NCI-H1694 treated with DMSO at 0.1 percent for 48 hours (cell line): ENCODE measurements at places on chromosomes 2 and 18.
A peak's percentile ranks its signal among the peaks of the same experiment; 100 is the strongest.

DNA sequence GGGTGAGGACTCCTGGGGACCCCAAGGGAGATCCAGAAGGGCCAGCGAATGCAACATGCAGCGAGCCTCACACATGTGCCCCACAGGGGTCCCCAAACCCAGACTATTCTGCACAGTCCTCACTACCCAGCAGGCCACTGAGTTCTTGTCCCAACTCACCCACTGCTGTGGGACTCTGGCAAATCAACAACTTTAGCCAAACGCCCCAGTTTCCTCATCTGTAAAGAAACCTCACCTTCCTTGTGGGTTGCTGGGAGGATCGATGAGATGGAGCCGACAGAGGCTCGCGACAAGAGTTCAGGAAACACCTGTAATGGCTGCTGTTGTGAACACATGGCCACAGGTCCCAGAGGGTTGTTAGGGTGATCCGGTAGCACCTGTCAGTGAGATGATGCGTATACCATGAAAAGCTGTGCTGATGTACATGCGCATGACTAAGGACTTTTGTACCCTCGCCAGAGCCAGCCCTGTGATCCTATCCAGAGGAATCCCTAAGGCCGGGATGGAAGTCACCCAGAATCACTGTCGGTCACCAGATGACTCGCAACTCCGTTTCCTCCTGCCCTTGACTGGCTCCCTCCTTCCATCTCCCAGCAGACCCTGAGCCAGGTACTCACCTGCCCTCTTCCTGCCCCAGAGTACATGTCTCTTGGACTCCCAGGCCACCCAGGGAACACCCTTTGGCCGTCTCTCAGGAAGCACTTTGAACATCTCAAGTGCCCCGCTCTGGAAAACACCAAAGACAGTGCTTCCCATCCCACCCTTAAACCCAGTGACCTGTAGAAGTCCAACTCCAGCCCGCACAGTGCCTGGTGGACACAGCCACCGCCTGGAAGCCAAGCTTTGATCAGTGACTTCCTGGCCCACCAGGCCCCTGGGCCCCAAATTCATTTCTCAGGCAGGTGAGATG is 103.3 kb upstream of the ID2 start:
- DNase-seq = no peak

DNA sequence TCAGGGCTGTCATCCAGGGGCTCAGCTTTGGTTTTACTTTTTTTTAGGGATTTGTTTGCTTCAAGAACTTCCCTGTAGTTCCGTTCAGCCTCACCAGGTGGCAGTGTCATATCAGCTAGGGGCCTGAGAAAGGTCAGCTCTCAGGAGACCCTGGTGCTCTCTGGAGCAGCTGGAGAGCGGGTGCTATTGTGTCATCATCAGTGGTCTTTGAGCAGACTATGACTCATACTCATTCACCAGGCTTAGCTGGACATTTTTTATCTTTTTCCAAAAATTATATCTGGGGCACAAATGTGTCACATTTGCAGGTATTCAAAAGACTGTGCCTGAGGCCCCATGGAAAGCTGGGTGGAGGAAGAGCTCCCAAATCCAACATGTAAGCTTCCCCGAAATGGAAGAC is 24.4 kb downstream of the ZNF892 start:
- peak; percentile 58 for DNase-seq

DNA sequence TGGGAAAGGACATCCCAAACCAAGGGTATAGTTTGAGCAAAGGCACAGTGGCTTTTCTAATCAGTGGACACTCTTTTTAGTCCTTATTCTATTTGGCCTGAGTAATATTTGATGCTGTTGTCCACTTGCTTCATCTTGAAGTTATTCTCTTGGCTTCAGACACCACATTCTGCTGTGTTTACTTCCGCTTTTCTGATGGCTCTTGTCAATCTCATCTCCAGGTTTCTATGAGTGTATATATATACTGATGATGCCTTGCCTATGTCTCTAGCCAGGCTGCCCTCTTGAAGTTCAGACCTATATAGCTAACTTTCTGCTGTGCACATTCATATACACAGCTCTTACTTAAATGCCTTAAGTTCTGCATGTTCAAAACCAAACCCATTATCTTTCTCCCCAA is 83.1 kb downstream of the EFEMP1 start:
- DNase-seq = no peak

DNA sequence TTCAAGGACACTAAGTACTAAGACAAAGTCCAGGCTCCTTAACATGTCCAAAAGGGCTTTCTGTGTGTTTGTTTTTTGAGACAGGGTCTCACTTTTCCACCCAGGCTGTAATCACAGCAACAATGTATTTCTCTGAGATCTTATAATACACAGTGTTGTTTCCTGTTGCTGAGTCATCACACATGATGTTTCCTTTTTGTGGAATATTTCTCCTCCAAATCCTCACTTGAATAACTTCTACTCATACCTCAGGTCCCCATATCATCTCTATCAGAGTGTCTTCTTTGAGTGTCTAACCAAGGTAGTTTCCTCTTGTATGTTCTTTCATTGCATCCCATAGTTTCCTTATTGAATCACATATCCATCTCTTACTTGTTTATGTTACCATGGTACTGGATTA is 632.0 kb upstream of the PIK3C3 start:
- no peak for DNase-seq

DNA sequence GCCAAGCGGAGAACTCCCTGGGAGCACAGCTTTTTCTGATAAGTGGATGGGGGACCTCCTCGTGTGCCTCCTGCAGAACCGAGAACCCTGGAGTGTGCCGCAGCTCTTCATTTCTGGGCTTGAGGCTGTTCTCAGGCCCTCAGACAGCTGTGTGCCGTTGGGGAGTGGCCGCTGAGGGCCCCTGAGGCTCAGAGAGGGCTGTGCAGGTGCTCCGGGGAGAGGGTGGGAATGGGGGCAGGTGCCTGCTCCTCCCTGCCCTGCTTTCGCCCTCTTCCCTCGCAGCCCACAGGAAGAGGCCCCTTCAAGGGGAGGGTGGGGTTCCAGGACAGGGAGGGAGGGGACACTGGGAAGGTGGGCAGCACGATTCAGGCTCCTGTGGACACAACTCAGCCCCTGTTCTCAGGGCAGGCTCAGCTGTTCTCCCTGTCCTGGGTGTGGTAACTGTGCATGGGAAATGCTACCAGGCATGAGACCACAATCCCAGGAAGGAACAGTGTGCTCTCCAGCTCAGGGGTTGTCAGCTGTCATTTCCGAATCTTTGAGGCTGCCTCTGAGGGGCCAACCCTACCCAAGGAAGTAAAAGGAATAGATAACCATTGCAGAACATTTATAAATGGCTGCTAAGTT is 11.3 kb downstream of the LCT start:
- DNase-seq = no peak

GRCh38 chr2:66827851-66828250 is 392.9 kb downstream of the MEIS1 start:
- no peak for DNase-seq

- no peak for DNase-seq
Measured at GRCh38 chr2:30709516-30709915, 97.7 kb downstream of the CAPN13 start.

GRCh38 chr2:146950911-146951310 is 893.9 kb upstream of the ACVR2A start:
- DNase-seq = no peak

DNA sequence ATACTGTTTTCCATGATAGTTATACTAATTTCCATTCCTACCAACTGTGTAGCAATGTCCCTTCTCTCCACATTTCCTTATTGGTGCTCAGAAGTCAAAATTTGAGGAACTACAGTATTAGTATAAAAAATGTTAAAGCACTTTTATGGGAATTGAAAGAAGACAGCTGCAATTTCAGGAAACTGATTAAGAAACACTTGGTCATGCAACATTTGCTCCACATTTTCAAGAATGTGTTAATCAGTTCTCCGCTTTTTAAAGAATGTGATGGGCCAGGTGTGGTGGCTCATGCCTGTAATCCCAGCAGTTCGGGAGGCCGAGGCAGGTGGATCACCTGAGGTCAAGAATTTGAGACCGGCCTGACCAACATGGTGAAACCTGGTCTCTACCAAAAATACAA is 33.6 kb upstream of the MGAT4A start:
- no peak for DNase-seq

DNA sequence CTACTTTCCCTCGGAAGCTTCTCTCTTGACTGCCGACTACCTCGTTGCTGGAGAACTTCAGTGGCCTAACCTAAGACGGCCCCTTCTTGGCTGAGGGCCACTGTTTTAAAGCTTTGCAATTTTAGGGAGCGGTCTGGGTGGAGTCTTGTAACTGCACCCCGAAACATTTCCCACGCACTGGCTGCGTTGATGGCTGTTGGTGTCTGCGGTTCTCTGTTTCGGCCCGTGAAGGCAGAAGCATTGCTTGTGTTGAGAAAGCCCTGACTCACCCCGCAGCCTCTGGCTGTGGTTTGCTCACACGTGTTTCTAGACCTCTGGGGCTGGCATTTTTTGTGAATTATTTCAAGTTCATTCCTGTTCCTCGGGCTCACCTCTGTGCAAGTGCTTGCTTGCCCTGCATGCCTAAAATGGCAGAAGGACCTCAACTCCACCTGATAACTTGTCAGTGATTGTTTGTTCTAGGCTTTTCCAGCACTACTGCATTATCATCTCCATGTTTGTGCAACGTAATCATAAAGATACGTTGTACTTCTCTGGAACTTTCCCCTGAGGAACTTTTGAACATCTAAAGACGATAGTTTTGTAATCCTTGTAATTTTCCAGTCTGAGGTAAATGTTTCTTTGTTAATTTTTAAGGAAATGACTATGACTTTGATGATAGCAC is 94.2 kb upstream of the DLX2 start:
- DNase-seq = no peak

DNA sequence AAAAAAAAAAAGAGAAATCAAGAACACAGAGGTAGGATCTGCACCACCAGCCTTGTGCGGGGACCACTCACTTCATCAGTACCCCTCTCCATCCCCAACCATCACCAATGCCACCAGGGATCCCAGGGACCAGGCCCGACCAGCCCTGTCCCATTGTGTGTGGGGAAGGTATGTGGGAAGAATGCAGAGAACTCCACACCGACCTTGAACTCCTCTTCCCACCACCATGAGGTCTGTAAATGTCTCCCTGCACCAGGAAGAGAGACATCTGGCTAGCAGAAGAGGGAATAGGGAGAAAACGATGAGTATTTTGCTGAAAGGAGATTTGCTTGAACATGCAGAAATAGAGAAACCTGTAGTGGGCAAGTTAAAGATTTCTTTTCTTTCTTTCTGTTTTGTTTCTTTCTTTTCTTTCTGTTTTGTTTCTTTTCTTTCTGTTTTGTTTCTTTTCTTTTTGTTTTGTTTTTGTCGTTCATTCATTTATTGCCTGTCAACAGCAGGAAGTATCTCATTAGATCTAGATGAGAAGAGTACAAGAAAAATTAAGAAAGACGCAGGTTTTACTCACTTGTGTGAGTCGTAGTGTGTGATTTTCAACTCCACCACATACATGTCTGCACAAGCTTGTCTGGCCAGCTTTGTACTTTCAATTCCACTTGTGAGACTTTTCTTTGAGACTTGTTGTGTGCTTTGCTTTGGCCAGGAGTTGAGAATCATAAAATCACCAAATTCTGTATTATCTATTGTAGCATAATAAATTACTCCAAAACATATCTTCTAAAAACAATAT is 179.8 kb upstream of the HAAO start:
- no peak for DNase-seq

DNA sequence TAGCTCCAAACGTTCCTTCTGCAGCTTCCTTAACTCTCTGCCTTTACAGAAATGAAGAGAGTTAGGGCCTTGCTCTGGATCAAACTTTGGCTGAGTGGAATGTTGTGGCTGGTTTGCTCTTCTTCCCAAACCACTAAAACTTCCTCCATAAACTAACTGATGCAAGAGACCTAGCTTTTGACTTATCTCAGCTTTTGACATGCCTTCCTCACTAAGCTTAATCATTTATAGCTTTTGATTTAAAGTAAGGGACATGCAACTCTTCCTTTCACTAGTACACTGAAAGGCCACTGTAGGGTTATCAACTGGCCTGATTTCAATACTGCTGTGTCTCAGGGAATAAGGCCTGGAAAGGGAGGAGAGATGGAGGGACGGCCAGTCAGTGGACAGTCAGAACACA is 8.3 kb downstream of the PXDN start:
- DNase-seq = no peak

DNA sequence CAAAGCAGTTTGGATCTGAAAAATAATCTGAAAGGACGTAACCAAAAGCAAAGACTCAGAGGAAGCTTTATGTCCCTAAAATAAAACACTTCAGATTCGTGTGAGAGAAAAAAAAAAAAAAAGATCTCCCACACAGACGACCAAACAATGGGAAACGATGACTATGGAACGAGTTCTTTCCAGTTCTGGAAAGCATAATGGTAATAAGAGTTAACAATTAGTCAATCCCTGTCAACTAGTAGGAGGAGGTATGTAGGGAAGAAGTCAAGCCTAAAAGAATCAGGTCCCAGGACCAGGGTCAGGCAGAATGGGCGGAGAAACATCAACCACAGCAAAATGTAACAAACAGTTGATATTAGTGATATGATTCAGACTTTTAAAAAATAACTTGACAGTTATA is 170.3 kb upstream of the SETBP1 start:
- no peak for DNase-seq

DNA sequence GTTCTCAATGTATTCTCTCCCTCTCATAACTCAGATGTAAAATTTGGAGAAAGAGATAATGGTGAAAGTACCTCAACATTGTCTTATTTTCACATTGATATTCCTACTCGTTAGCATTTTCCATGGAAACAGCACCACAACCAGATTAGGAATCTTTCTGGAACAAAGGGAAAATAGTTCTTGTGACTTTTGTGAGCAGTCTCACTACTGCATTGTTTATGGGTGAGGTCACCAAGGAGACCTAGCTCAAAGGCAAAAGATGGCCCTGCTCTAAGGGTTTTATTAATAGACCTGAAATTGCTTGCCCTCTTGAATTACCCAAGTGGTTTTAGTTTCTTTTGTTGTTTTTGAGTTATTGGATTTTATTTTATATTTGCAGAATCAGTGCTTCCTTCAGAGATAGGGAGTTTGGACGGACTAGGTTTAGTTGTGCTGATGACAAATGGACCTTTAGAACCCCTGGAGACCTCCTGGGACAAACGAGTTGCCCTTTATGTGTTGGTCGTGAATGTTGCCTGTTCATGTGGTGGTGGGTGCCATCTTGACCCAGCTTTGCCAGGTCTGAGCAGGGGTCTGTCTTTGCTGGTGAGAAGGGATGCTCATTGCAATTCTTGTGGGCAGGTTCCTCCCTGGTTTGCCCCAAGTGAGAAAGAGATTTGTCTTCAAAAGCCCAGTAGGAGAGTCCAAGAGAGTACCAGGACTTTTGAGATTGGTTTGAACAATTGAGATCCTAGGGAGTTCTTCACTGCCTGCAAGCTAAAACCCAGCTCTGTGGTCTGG is 58.1 kb downstream of the INPP4A start:
- DNase-seq = no peak

DNA sequence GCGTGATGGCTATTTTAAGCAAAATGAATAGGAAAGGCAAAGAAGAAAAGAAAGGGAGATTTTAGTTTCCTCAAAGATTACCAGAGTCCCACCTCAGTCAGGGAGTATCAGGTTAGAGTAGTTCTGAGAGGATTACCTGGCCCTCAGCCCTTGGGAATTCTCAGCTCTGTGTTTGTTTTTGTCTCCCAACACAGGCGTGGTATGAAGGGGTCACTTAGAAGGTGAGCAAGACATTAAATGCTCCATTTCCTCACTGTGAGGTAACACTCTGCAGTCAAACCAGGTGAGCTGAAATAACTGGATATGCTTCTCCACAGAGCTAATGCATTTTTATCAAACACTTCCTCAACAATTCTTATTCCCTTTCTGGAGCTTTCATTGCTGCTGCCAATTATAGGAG is 232.2 kb downstream of the IKZF2 start:
- no peak for DNase-seq
